CD4-positive, alpha-beta T cell treated with Interleukin-15 for 4 hours (primary cell): ENCODE measurements at places on chromosomes 6 and 20.
A peak's percentile ranks its signal among the peaks of the same experiment; 100 is the strongest.

GRCh38 chr6:10383331-10384090, 31.4 kb downstream of the TFAP2A start:
- no peak for DNase-seq

- no peak for DNase-seq
Observed at GRCh38 chr6:170234419-170234818, 56.5 kb downstream of the DLL1 start.

DNA sequence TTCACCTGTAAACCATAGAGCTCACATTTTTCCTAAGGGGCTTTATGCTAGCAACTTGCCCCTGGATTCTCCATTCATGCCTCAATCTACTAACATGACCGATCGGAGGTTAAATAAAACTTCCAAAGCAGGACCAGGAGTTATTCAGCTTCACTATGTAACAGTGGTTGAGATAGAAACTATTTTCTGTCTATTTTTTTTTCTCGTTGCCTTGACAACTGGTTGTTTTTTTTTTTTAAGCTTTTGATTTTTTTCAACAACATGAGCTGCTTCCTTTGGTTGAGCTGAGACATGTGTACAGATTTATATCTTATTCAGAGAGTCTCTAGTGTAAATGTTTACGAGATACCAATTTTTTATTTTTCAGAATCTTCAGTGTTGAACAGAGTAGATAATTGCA, 85.7 kb downstream of the SHLD1 start:
- peak; percentile 71 for DNase-seq

- DNase-seq = no peak
Observed at GRCh38 chr6:145199961-145200360, 535.4 kb downstream of the EPM2A start.

DNA sequence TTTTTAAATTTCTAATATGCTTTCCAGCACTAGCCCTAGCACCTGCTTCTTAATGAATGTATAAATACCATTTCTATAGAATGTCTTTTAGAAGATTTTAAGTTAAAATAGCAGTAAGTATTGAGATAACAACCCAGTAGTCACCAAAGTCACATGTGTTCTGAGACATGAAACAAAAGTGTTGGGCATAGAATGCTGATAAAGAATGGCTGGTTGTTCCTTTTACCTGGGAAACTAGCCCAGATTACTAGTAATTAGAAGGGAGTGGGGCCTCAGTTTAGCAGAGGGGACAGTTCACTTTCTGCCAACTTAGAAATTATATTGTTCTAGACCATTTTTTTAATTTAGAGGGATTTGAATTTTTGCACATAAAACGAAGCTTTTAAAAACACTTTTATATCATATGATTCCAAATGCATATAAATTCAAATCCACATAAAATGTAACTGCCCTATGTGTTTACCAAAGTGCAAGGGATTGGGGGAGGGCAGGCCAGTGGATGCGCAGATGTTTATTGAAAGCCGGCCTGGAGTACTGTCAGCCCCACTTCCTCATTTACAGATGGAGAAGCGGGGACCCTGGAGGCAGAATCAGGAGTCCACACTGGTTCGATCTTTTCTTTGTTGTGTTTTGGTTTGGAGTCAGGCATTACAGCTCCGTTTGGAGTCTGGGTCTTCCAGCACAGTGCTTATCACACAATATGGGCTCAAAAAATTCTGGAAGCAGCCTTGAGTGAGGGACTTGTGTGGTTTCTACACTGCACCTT, 139.8 kb downstream of the ZDHHC14 start:
- no peak for DNase-seq
